DMS79 treated with DMSO at 0.1 percent for 48 hours (cell line): ENCODE measurements at places on chromosomes 16 and 17.

DNA sequence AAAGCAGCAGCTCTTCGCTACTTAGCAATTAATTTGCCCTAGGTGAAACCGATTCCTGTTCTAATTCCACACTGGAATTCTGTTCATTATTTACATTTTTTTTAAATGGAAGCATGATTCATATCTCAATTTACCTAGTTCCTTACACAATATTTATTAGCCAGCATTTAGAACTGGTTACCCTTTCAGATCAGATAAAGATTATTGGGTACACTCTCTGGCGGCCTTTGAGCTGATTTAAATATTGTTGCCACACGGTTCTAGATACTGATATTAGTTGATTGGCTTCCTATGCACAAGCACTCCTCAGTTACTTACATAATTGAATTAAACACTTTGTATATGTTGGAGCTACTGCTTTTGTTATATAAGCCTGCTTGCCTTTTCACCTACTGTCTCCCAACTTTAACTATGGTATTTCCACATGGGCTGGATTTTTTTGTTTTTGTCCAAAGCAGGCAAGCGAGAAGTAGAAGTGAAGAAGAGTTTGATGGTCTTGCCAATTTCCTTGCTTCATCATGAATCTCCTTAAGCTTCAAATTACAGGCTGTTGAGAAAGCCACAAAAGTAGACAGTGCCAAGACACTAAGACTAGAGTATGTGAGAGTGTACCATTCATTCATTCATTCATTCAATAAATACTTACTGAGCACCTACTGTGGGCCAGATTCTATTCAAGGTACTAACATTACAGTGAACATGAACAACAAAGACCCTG is 3.9 kb upstream of the ALDH3A2 start:
- DNase-seq = no peak

DNA sequence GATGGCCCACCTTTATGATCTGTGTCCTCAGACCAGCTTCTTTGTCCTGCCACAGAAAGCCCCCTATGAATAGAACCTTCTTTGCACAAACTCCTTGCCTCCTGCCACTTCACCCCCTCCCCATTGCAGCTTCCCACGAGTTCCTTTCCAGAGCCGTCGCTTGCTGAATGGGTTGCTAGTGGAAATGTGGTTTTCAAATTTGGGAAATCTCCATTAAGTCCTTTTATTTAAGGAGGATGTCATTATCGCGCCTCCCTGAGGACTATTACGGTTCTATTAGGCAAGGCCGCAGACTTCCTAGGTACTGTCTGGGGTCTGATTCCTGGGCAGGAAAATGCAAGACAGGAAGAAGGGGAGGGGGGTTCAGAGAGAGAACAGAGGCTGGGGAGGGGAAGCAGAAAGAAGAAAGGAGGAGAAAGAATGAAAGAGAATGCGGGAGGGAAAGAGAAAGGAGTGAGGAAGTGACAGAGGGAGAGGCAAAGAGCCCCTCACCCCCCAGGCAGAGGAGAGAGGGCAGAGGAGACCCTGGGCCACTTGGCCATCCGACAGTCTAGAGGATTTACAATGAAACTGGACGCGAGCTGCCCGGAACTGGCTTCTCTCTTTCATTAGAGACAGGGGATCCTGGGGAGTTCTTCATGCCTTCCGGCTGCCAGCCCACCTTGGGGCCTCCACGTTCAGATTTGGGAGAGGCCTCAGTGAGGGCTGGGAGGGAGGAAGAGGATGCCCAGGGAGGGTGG is 31.7 kb upstream of the ETV4 start:
- DNase-seq = peak; percentile 1

- DNase-seq = no peak
Observed at GRCh38 chr17:60388742-60389141, 3.2 kb downstream of the USP32 start.

GRCh38 chr16:15950161-15950854 is 892 bp downstream of the ABCC1 start:
- DNase-seq = peak; percentile 13

- DNase-seq = no peak
Observed at GRCh38 chr16:832652-833336, 32.3 kb upstream of the GNG13 start.

DNA sequence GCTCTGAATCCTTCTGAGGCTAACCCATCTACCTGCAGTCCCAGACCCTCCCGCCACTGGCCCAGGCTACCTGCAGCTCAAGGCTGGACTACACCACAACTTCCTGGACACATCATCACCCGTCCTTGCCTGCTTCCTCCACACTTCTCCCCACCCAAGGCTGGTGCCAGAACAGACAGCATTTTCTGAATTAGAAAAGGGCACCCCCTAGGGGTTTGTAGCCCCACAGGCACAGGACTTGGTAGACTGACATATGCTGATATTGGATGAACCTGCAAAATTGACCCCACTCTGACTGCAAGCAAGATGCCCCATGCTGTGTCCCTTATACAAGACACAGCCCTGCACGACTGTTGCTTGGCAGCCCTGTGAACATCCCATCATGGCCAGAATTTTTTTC is 271.5 kb upstream of the C16orf82 start:
- DNase-seq = no peak

DNA sequence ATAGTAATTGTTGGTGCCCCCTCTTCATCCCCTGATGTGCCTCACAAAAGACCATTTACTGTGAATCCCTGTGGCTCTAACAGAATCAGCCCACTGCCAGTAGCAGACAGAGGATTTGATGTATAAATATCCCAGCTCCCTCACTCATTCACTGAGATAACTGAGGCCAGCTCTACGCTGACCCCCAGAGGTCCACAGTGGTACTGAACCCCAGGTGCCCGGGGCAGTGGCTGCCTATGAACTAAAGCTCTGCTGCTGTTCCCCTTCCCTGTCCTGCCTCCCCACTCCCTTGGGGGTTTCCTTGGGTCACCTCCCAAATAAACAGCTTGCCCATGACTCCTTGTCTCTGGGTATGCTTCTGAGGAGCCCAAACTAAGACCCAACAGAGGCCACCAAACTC is 295.8 kb downstream of the FOXL1 start:
- DNase-seq = no peak

GRCh38 chr17:78873519-78874340 is 29.3 kb downstream of the CEP295NL start:
- peak; percentile 30 for DNase-seq

DNA sequence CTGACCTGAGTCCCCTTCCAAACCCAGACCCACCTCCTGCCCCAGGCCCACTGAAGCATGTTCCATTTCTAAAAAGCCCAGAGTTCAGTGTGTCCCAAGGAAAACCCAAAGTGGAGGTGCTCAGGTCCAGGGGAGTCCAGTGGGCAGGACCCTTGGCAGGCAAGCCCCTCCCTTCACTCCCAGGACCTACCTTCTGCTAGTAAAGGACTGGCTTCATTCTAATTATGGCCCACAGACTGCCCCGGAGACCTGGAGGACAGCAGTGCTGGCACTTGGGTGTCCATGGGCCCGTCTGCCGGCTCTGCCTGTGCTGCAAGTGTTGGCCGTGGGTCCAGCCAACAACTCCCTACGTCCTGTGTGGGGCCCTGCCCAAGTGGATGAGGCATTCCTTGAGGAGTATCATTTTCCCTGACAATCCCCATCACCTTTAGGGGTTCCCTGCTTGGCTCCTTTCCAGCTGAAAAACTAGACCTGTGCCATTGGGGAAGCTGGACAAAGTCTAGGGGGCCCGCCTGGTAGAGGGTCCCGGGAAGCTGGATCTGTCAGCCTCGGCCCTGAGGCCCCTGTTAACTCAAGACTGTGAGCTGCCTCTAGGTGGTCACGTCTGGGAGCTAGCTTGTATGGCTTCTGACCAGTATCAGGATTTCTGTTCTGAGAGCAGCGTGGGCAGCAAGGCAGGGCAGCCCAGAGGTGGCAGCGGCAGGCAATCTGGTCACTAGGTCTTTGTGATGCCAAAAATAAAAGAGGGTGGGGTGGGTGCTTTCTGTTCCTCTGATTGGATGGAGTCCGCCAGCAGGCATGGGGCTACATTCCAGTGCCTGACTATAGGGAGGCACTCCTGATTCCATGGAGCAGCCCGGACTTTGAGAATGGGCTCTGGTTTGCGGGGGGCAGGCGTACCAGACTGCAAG is 8.2 kb downstream of the CBX2 start:
- DNase-seq = no peak

- DNase-seq = no peak
Observed at GRCh38 chr17:12866244-12866643, 76.9 kb downstream of the ARHGAP44 start.

GRCh38 chr17:59349178-59349577 is 17.7 kb downstream of the YPEL2 start:
- DNase-seq = no peak

GRCh38 chr16:84314373-84314772 is 19.7 kb downstream of the WFDC1 start:
- no peak for DNase-seq

GRCh38 chr16:86501989-86502855 is 8.1 kb upstream of the FOXF1 start:
- peak; percentile 35 for DNase-seq

DNA sequence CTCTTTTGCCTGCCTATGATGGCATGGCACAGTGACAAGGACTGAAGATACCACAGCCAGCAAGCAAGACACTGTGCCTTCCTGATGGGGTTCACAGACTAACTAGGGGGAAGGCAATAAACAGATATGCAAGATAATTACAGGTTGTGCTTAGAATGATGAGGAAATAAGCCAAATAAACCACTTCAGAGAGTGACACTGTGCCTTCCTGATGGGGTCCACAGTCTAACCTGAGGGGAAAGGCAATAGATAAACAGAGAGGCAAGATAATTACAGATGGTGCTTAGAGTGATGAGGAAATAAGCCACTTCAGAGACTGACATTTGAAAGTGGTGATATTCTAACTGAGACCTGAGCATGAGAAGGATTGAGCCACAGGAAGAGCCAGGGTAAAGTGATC is 84.2 kb downstream of the HS3ST2 start:
- no peak for DNase-seq

DNA sequence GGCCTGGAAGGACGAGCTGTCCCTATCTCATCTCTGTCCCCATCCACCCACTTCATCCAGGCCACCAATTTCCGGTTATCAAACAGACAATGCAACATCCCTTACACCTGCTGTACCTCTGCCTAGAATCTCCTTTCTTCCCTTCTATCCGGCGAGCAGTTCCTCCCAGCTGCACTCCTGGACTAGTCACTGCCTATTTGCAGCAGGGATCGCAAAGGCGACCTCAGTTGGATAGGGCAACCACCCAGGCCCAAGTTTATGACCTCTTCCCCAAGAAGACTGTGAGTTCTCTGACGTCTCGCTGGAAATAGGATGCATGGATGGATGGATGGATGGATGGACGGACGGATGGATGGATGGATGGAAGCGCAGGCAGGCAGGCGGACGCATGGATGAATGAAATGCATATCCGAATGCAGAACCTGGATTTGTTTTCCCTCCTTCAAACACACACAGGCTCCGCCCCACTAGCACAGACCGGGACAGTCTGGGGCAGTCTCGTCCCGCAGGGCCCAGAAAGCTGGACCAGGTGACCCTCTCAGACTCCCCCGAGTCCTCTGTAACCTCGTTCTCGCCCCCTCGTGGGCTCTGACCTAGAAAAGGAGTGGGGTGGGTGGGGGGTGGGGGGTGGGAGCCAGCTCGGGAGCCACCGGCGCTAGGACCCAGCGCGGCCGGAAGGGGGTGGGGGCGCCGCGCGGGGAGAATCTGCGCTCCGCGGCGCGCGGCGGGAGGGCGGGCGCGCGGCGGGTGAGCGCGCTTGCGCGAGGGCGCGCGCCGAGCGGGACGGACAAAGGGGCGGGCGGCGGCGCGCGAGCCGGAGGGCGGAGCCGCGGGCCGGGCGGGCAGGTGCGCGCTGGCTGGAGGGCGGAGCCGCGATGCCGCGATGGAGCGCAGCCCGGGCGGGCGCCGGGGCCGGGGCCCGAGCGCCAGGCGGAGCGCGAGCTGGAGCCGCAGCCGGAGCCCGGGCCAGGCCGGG is at the start of gene SBK1:
Gene SBK1, plus strand, starts transcription at position 875 of the 976 bp plus-strand sequence. CDS start 24,867 bp downstream, outside the sequence.
- DNase-seq = peak; percentile 82

- DNase-seq = no peak
Observed at GRCh38 chr17:17500999-17501605, 4.9 kb upstream of the RASD1 start.

- no peak for DNase-seq
Observed at GRCh38 chr16:86338403-86339115, 171.8 kb upstream of the FOXF1 start.

DNA sequence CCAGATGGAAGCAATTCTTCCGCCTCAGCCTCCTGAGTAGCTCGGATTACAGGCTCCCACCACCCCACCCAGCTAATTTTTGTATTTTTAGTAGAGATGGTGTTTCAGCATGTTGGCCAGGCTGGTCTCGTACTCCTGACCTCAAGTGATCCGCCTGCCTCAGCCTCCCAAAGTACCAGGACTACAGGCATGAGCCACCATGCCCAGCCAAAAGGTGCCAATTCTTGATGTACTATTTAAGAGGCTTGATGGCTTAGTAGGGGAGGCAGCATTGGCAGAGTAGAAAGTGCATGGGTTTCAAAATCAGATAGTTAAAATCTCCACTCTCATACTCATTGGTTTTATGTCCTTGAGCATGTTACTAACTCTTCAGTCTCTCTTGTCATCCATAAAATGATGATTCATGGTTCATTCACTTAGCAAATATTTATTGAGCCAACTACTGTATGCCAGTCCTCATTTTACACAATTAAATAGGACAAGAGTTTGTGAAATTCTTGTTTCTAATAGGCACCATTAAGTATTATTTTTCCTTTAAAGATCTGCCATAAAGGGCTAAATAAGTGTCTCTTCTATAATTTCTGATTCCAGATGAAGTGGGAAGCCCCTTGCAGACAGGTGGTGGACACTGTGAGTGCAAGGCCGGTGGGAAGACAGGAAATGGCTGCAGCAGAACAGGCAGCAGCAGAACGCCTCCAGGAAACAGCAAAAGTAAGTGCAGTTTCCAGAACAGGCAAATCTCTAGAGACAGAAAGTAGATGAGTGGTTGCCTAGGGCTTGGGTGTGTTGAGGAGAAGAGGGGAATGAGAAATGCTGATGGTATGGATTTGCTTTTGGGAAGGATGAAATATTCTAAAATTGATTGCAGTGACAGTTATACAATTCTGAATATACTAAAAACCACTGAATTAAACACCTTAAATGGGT is 8.2 kb upstream of the RPL27 start:
- DNase-seq = no peak

DNA sequence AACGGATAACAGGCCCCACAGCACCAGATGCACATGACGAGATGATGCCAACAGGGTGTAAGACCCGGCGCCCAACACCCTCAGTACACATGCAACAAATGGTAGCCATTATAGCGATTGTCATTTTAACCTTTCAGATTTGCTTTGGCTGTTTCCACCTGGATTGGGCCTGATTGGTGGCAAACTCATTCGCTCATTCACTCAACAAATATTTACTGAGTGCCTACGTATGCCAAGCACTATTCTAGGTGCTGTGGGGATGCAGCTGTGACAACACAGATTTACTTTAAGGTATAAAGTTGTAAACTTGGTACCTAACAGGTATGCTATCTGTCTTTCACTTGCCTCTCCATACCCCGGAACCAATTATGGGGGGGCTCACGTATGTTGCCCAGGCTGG is 66.8 kb downstream of the SRCIN1 start:
- no peak for DNase-seq

DNA sequence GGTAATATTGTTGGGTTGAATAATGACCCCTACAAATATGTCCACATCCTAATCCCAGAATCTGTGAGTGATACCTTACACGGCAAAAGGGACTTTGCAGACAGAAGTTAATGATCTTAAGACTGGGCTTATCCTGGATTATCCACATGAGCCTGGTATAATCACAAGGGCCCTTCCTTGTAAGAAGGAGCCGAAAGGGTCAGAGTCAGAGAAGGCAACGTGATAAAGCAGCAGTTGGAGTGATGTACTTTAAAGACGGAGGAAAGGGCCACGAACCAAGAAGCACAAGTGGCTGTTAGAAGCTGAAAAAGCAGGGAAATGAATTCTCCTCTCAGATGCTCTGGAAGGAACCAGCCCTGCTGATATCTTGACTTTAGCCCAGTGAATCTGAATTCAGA is 137.8 kb downstream of the UTP18 start:
- DNase-seq = no peak
